ENCODE measurements at places on chromosomes 2 and 18. TPM values are rescaled to one million over a fixed set of nuclear protein-coding genes. Genes with fewer than 3 reads are reported as not detected.

DNA sequence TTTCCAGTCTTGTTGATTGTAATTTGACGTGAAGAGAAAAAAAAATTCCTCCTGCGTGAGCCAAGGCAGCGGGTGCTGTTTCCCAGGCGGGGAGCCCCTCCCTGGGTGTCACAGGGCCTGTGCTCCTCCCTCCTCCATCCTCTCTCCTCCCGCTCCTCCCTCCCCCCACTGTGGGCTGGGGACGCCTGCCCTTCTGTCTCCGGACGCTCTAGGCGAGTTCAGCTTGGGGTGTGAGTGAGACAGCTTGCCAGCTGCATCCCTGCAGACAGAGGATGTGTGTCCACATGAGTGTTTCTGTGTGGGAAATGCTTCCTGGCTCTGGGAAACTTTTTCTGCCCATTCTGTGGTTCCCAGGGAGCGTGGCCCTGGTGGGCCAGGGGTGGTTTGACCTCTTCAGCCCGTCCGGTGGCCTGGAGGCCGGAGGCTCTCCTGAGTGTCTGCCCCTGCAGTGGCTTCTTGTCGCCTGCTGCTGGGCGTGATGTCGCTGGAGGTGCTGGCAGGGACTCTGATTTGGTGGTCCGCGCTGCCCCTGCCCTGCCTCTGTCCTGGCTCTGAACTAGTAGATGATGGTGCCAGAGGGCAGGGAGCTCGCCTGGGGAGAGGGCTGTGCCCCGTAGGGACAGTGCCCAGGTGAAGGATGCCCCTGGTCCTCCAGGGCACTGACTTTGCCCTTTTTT, 96.4 kb downstream of the USP40 start:
- DNase-seq: peak; percentile 93

DNA sequence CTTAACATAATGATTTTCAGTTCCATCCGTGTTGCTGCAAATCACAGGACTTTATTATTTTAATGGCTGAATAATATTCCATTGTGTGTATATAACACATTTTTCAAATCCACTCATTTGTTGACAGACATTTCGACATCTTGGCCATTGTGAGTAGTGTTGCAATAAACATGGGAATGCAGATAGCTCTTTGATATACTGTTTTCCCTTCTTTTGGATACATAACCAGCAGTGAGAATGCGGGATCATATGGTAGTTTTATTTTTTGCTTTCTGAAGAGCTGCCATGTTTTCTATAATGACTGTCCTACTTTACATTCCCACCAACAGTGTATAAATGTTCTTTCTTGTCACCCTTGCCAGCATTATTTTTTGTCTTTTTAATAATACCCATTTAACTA, 420.3 kb upstream of the CHAC2 start:
- DNase-seq: no peak

GRCh38 chr18:12334366-12334808, 26.3 kb downstream of the TUBB6 start:
- peak; percentile 80 for DNase-seq

DNA sequence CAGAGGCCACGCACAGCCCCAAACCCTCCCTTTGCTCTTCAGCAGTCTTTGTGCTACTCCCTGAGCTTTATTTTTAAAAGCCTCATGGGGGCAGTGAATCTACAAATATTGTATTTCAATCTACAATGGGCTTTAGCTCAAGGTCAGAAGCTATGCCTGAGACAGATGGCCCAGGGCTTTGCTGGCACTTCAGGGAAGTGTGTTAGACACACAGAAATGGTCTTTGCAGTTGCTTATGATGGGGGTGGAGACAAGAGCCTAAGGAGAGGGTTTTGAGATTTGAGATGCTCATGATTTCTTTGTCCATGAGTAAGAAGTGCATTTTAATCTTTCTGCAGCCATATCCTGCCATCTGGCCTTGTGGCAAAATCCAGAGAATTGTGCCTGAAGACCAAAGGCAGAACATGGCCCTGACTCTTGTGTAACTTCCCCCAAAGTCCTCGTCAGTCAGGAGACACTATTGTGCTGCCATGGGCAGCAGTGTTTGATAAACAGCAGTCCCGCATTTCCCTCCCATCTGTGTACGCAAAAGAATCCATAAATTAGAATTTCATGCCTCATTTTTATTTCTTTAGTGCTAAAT, 92.6 kb downstream of the VAPA start:
- DNase-seq: peak; percentile 30

Gene WDSUB1
- total RNA-seq: 8.9 TPM

DNA sequence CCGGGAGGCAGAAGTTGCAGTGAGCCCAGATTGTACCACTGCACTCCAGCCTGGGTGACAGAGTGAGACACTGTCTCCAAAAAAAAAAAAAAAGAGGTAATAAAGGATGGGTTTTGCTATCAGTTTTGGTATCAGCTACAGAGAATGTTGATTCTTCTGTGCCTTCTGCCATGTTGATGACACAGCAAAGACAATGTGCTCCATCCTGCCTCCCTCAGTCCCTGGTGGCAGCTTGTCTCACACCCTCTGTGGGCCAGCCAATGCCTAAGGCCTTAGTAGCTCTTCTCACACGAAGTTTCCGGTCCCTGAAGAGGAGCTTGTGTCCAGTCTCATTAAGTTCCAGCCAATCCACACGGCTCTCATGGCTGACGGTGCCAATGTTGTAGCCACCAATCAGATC, 17.6 kb downstream of the IFT172 start:
- no peak for DNase-seq

Gene ACTG2
- 5,559 TPM for total RNA-seq

Gene ERICH2
- total RNA-seq: not detected

Gene CCDC74A
- 24.4 TPM for total RNA-seq
